ENCODE measurements at places on chromosomes 13 and 19.
A peak's percentile ranks its signal among the peaks of the same experiment; 100 is the strongest.

- DNase-seq: no peak
Measured at GRCh38 chr13:21362741-21363140, 96.4 kb downstream of the ZDHHC20 start.

DNA sequence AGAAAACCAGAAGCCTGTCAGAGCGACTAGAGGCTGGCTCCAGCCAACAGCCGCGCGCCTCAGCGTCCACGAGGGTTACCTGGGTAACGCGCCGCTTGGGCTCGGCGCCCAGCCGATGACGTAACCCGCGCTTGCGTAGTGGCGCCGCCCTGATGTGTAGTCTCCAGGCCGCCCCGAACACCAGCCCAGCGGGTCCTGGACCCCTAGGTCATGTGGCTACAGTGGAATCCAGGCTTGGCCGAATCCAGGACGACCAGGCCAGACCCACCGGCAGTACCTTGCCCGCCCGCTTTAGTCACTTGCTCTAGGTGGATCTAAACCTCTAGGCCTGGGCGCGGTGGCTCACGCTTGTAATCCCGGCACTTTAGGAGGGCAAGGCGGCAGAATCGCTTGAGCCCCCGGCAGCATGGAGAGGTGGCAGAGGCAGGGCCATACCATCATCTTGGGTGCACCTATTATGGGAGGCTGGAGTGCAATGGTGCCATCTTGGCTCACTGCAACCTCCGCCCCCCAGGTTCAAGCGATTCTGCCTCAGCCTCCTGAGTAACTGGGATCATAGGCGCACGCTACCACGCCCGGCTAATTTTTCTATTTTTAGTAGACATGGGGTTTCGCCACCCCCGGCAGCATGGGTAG, 7.2 kb upstream of the ZNF606 start:
- peak; percentile 37 for DNase-seq

- DNase-seq: no peak
Measured at GRCh38 chr13:43057653-43058317, 34.4 kb downstream of the DNAJC15 start.

- no peak for DNase-seq
Measured at GRCh38 chr13:101751488-101751887, 299.0 kb downstream of the ITGBL1 start.

- DNase-seq: no peak
Measured at GRCh38 chr13:84870190-84870589, 929.0 kb downstream of the SLITRK6 start.

- DNase-seq: no peak
Measured at GRCh38 chr19:34274284-34274826, 20.0 kb downstream of the GARRE1 start.

DNA sequence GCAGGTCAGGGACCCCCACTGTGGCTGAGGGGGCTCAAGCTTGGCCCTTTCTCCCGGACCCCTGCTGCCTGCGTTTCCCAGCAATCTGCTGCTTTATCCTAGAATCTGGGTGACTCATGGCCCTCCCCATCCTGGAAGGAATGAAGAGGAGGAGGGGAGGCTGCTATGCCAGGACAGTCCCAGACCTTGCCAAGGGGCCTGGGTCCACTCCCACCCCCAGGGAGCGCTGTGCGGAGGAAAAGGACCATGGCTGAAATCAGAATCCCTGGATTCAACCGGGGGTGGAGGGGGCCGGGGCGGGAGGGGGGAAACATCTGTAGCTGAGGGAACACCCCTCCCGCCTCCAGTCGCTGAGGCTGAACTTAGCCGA, 20.5 kb downstream of the ZNF114 start:
- no peak for DNase-seq

- DNase-seq: no peak
Measured at GRCh38 chr13:106573868-106574267, 5.9 kb upstream of the ARGLU1 start.

DNA sequence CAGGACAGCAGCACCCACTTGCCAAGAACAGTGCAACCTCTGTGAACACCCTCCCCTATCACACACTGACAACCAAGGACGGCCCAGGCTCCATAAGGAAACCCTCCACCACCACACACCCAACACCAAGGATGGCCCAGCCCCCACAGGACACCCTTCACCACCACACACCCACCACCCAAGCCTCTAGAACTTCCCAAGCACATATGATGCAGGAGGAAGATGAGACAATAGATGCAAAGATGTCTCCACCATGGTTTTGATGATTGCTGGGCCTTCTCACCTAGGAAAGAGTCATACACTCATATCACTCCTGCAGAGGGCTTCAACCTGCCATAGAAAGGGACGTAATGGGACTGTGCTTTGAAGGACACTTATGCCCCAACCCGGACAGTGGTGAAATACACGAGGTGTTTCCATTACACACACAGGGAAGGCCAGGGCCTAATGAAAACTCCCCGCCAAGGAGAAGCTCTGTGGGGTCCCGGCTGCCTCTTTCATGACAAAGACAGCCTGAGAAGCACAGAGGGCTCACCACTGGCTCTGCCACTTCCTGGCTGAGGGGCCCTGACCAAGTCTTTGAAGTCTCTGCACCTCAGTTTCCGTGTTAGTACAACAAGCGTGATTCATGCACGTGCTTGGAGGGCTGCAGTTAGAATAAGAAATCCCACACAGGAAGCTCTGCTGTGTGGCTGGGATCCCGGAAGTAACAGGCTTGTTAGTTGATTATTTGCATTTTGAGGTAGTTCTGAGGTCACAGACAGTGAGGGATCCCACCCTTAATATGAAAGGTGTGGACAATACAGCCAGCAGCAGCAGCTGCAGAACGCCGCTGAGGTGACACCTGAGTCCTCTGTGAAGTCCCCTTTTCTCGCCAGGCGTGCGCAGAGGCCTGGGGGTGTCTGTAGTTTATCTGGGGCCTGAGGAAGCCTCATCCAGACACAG, 61.9 kb upstream of the ATP12A start:
- DNase-seq: no peak

DNA sequence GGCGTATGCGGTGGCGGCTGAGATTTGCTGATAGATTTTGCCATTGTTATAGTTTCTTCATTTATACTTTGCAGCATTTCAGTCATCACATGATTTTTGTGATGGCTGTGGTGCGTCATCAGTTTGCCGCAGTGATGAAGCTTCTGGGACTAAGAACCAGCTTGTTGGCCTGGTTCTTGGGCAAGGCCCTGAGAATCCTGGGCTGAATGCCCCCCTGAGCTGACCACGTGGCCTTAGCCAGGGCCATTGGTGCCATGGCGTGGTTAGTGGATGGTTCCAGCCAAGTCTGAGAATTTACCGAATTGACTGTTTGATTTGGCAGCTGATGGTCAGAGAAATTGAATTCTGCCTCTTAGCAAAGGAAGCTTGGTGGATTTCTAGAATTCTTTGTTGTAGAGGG, 17.8 kb downstream of the GATAD2A start:
- DNase-seq: no peak

DNA sequence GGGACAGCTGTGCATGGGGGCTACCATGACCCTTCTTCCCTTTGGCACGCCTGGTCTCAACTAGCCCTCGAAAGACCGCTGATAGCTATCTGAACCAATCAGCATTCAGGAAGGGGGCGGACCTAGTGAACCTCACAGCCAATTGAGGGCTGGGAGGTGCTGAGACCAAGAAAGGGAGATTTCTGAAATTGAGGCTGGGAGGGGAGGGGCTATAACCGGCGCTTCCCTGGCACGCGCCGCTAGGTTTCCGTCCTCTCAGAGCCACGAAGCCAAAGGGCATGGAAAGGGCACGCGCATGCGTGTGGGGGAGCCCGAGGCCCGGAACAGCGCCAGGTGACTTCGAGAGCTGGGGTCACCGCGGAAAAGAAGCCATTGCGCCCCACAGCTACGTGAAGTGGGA, 4.2 kb upstream of the PAFAH1B3 start:
- no peak for DNase-seq

GRCh38 chr13:112985803-112986408, 16.9 kb downstream of the MCF2L start:
- no peak for DNase-seq

- DNase-seq: no peak
Measured at GRCh38 chr13:102580552-102581169, 16.1 kb upstream of the TPP2 start.

GRCh38 chr13:113915012-113915763, 51.3 kb upstream of the GAS6 start:
- DNase-seq: no peak

- DNase-seq: no peak
Measured at GRCh38 chr13:23634897-23635296, 64.7 kb downstream of the TNFRSF19 start.

DNA sequence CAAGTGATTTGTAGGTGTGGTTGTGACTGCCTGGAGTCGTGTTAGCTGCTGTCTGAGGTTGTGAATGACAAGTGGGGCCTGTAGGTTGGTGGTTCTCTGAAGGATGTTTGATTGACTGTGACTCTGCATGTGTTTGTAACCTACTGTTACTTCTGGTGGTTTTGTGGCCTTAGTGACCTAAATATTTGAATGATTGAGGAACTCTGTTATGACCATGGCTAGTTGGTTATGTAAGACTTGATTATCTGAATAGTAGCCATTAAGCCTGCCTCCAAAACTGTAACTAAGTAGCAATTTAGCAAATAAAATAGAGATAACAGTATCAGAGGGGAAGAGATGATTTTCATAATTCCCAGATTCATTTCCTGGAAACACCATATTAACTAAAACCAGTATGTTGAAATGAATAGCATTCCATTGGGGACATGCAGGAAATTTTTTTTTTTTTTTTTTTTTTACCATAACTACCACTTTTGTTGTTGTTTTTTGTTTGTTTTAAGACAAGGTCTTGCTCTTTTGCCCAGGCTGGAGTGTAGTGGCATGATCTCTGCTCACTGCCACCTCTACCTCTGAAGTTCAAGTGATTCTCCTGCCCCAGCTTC, 865 bp downstream of the ZNF382 start:
- no peak for DNase-seq

GRCh38 chr19:33472691-33473652, 48.6 kb downstream of the PEPD start:
- no peak for DNase-seq

GRCh38 chr13:60093425-60094019, 70.2 kb downstream of the DIAPH3 start:
- no peak for DNase-seq

- no peak for DNase-seq
Measured at GRCh38 chr13:48043789-48044503, 6.4 kb downstream of the NUDT15 start.

GRCh38 chr13:38590230-38590629, 96.6 kb upstream of the FREM2 start:
- DNase-seq: no peak

DNA sequence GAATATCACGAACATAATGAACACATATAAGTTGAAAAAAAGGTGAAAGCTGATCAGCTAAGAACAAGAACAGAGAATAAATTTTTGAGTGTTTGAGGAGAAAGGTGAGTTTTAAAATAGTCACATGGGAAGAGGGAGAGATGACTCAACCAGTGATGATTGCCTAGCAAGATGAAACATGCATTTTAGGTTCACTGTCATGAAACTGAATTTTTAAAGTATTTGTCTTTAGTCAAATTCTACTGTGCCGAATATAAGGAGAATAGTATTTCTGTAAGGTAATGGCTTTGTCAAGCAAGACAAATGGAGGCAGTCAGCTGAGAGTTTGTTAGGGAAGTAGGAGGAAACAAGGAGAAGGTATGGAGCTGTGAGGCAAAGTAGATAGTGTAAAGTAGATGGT, 2557.4 kb downstream of the PCDH9 start:
- no peak for DNase-seq

- no peak for DNase-seq
Measured at GRCh38 chr13:41562541-41563178, 105.3 kb downstream of the RGCC start.

- no peak for DNase-seq
Measured at GRCh38 chr19:7905859-7906258, 2.2 kb downstream of the MAP2K7 start.

DNA sequence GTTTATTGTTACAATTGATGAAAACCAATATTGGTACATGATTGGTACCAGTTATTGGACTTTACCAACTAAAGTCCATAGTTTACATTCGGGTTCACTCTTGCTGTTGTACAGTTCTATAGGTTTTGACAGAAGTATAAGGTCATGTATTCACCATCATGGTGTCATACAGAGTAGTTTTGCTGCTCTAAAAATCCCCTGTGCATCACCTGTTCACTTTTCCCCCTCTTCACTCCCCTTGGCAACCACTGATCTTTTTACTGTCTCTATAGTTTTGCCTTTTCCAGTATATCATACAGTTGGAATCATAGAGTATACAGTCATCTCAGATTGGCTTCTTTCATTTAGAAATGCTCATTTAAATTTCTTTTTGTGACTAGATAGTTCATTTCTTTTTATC, 51.2 kb upstream of the MED4 start:
- no peak for DNase-seq

DNA sequence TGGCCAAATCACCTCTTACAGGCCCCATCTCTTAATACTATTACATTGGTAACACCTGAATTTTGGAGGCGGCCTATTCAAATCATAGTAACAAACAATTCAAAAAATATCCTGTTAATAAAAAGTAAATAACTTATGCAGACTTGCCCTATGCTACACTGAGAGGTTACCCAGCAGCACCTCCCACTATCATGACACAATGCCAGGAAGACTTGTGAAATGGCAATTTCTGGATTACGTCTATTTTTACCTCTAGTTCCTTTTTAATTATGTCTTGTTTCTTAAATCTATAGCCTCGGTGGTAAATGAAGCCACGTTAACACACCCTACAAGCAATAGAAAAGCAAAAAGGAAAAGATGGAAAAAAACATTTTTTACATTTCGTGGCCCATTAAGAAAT, 6.2 kb upstream of the DZIP1 start:
- no peak for DNase-seq

- no peak for DNase-seq
Measured at GRCh38 chr13:24672141-24673132, 7.8 kb upstream of the ATP12A start.

GRCh38 chr13:98997738-98998641, 20.1 kb upstream of the DOCK9 start:
- DNase-seq: no peak

- DNase-seq: no peak
Measured at GRCh38 chr19:29969891-29970290, 27.9 kb downstream of the URI1 start.

DNA sequence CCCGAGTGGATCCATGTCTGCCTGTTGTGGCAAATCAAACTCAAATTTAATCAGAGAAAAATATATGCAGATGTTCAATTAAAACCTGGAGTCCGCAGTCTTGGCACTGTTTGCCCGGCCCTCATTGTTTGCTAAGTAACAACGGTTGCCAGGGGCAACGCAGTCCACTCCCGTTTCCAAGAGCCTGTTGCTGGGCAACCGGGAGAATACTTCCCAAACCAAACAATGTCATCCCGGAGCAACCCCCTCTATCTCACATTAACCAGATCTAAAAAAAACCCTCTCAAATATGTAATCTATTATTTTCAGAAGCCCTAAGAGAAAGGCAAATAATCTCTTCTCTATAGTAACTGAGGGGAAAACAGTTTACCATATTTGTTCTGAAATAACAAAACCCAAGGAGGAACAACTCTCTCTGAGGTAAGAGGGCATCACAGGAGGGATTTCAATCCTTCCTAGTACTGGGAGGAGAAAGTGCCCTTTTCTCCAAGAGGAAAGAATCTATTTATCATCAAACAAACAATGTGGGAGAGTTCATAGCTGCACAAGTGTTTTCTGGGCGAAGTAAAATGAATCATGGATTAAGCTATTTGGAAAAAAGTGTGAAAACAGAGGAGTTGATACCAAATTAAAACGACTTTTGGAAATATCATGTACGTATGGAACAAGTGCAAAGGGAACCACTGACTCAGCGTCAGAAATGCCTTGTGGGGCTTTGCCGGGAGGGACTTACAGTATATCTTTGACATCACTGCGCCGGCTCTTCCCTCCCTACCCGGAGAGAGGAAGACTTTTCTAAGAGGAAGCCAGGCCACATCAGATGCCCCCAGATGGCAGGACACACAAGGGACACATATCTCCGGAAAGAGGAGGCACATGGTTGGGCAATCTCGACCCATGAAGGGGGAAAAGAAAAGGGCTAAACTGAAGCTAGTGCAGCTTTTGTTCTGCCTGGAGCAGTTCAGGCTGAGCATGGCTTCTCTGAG, 43.3 kb downstream of the RFX2 start:
- DNase-seq: no peak
